AG09319 (cell line): ENCODE measurements at places on chromosomes 5 and 9.

- DNase-seq: no peak
Measured at GRCh38 chr9:114674798-114675540, 7.0 kb downstream of the TEX48 start.

GRCh38 chr5:135063056-135063445 is 29.0 kb upstream of the PITX1 start:
- no peak for DNase-seq

- no peak for DNase-seq
Measured at GRCh38 chr5:172616730-172617129, 24.3 kb upstream of the NEURL1B start.

DNA sequence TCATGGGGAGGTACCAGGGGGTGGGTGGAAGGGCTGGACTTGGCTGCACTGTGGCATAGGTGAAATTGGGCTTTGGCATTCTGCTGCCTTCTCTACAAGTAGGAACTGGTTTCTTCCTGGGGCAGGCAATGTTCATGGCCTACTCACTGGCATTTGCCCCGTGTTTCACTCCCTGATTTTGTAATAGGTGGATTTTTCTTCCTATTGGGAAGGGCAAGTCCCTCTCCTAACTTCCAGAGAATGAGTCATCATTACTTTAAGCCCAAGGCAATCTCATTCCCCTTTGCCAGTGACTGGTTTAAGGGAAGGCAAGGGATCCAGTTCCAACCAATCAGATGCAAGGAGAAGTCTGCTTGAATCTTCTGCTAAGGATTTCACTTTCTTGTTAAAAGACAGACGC is 67.9 kb upstream of the ANKRD55 start:
- no peak for DNase-seq

- no peak for DNase-seq
Measured at GRCh38 chr9:97742545-97742944, 45.4 kb upstream of the XPA start.
